M059J (cell line): ENCODE measurements at places on chromosomes 13 and 19.

DNA sequence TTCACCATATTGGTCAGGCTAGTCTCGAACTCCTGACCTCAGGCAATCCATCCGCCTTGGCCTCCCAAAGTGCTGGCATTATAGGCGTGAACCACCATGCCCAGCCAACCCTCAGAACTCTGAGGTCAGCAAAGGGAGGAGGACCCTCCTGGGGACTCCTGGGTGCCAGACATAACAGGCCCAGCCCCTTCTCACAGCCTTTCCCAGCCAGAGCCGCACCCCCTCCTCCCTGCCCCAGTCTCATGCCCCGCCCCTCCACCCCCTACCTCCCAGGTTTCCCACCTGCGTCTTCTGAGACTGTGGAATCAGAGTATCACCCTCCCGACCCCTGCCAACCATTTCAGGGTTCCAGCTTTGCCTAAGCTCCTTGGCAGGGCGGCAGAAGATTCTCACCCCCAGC is 5.2 kb downstream of the IGLON5 start:
- no peak for DNase-seq

DNA sequence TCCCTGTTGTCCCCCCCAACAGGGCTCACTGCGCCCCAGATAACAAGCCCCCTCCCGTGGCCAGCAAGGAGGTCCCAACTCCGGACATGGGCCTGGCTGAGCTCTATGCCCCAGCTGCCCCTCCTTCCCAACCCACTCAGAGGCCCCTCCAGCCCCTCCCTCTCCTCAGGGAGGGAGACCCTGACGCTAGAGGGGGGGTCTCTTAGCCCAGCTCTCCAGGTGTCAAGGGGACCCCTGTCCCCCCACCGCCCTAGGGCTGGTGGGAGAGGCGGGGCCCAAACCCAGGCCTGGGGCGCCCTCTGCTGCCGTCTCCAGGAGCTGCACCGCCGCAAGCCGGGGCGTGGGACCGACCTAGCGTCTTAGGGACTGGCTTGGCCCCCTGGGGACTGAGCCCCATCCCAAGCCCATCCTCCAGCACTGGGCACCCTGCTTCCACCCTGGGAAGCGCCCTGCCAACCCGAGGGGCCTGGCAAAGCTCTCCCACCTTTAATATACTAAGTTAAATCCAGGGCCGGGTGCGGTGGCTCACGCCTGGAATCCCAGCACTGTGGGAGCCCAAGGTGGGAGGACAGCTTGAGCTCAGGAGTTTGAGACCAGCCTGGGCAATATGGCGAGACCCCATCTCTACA is 1.4 kb downstream of the GRIN3B start:
- no peak for DNase-seq

DNA sequence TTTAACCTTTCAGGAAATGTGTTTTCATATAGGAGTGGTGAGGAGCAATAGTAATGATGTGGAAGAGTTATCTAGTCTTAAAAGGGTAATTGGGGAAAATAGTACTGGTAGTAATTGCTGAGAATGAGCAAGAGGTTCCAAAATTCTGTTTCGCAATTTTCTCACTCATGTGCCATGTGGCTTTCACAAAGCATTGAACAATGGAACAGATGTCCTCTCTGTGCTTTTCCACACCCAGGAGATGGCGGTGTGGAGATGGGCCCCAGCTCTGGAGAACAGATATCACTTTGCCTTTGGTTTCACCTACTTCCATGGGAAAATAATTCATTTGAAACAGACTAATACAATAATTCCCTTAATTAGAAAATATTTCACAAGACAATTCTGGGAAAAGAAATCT is 170.0 kb upstream of the SLC10A2 start:
- no peak for DNase-seq

DNA sequence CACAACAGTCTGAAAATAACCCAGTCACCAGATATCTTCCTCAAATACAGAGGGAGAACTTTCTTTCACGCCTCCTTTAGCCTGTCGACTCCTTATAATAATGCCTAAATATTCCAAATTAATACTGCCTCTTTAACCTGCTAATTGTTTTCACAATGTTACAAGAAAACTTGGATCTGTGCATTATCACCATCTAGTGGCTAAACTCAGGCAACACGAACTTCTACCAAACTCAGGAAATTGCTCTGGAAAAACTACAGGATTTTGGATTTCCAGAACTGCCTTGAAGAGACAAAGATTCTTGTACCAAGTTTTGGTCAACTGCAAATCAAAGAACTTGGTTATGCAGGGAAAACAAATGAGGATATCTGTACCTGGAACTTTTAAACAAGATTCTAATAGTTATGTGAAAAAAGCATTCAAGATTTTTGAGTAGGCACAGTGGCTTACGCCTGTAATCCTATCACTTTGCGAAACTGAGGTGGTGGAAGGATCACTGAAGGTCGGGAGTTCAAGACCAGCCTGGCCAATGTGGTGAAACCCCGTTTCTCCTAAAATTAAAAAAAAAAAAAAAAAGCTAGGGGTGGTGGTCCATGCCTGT is 10.8 kb downstream of the CLN5 start:
- DNase-seq = peak; percentile 32

GRCh38 chr19:11242864-11243797 is 3.7 kb downstream of the ANGPTL8 start:
- peak; percentile 82 for DNase-seq

GRCh38 chr19:52987221-52987620 is 24.5 kb upstream of the ZNF816 start:
- no peak for DNase-seq

GRCh38 chr19:14081797-14082674 is 3.5 kb downstream of the C19orf67 start:
- no peak for DNase-seq

- no peak for DNase-seq
Measured at GRCh38 chr19:41434450-41434849, 5.3 kb downstream of the DMAC2 start.

- peak; percentile 50 for DNase-seq
Measured at GRCh38 chr13:95605448-95606125, 38.9 kb downstream of the DZIP1 start.

GRCh38 chr13:35600137-35600536 is 123.6 kb upstream of the MAB21L1 start:
- DNase-seq = no peak

DNA sequence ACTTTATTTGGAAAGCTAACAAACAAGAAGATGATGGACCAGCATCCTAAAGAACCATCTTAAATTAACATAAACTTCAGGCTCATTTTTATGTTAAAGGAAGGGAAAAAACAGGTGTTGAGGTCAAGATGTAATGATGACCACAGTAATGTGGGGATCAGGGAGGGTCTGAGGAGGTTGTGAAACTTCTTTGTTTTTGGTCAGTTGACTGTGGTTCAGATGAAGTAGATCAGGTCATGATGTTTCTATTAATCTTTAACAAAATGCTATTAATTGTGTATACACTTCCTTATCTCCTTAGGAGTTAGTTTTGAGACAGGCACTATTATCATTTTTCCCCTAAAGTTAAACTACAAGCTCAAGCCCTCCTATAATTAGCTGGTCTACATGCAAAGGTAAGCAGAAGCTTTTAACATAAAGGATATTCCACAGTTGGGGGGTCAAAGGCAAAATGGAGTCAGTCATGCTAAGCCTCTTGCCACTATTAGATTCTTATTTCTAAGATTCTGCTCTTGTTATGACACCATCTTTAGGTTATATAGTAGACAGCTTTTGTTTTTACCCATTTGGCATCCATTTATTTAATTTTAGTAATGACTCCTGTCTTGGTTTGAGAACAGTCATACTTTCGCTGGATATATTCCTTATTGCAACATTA is 800.1 kb upstream of the PCDH9 start:
- DNase-seq = no peak

GRCh38 chr13:112727581-112727980 is 37.7 kb downstream of the ATP11A start:
- DNase-seq = no peak

GRCh38 chr13:44237276-44237767 is 136.3 kb upstream of the SERP2 start:
- peak; percentile 84 for DNase-seq
